ACHN (cell line): ENCODE measurements at places on chromosomes 6 and 20.

DNA sequence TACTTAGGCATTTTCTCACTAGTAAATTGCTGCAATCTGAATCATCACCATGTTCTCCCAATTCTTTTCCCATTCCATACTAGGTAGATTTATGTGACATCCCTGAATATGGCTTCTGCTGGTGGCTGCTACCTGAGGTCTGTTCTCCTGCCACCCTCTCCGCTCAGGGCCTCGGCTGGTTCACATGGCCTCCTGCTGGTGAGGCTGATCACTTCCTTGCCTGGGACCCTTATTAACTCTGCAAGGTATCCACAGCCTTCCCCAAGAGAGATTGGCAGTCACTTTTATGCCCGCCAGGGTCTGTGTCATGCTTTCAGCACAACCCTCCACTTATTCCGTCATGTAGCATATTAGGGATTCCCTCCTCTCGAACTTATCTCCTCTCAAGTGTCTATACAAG, 424.5 kb upstream of the FLRT3 start:
- DNase-seq = no peak

DNA sequence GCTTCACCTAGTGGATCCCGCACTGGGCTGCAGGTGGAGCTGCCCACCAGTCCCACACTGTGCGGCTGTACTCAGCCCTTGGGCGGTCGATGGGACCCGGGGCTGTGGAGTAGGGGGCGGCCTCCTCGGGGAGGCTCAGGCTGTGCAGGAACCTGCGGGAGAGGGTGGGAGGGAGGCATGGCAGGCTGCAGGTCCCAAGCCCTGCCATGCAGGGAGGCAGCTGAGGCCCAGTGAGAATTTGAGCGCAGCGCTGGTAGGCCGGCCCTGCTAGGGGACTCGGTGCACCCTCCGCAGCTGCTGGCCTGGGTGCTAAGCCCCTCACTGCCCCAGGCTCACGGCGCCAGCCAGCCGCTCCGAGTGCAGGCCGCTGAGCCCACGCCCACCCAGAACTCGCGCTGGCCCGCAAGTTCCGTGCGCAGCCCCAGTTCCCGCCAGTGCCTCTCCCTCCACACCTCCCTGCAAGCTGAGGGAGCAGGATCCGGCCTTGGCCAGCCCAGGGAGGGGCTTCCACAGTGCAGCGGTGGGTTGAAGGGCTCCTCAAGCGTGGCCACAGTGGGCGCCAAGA, 1407.6 kb downstream of the EPHA7 start:
- DNase-seq = no peak

DNA sequence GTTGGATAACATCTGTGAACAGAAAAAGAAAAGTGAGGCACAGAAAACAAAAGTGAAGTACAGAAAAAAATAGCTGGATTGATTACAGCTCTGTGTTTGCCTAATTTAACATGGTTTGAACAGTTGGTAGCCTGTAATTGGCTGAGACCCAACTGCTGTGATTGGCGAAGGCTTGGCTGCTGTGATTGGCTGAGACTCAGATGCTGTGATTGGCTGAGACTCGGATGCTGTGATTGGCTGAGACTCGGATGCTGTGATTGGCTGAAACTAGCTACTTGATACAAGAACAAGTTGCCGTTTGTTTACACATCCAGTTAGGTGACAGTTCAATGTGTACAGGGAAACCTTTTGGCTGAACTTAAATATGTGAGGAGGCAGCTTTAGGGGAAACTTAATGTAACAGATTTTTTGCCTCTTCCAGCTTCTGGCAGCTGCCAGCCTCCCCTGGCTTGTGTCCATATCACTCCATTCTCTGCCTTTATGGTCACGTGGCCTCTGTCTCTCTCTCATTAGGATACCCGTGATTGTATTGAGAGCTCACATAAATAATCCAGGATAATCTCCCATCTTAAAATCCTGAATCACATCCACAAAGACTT, 223.4 kb upstream of the FOXA2 start:
- DNase-seq = no peak

- no peak for DNase-seq
Observed at GRCh38 chr6:144739873-144740272, 454.7 kb downstream of the UTRN start.

DNA sequence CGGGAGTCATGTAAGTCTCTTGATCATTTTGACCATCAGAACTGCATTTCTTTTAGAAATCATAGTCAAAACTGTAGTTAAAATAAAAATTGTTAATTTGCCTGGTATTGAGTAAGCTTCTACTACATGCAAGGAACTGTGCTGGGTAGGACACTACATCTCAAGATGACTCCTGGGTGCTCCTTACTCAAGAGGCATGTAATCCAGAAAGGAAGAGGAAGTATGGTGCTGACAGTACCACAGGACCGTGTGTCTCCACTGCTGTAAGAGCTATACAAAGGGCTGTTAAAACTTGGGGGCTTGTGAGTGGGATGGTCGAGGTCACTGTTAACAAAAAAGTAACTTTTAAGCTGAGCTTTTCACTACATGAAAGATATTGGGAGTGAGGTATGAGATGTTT, 508.3 kb upstream of the SOX4 start:
- no peak for DNase-seq
